ENCODE measurements at places on chromosomes 5 and 9. TPM values are rescaled to one million over a fixed set of nuclear protein-coding genes. Genes with fewer than 3 reads are reported as not detected.

PCDHAC1 gene
- 0.48 TPM for total RNA-seq

CNOT8 gene
- 70.8 TPM for total RNA-seq

ARAP3 gene
- total RNA-seq: 6.2 TPM

FEM1C gene
- total RNA-seq: 10.2 TPM
